Activated CD4-positive, alpha-beta T cell treated with anti-CD3 and anti-CD28 coated beads, Interleukin-2, amount 50 U/mL, for 16 hours (primary cell): ENCODE measurements at places on chromosomes 4 and X.

GRCh38 chr4:51918251-51918650, 75.3 kb downstream of the DCUN1D4 start:
- no peak for DNase-seq

- DNase-seq, result no peak
Measured at GRCh38 chr4:26525771-26526150, 35.5 kb upstream of the CCKAR start.

DNA sequence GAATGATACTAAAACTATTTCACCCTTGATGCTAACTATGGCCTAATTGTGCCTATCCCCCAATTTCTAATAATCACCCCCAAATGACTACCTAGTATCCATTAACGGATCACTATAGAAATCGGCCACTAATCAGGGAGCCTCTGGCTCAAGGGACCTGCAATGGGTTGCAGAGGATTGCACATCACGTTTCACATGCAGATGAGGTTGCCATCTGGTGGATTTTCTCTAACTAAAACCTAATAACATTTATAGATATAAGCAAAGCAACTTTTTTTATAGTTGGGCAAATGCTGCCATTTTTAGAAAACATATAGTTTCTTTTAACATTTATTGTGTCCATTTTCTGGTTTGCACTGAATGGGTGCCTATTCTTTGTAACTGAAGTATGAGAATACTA, 28.3 kb upstream of the ALG13 start:
- DNase-seq, result no peak

DNA sequence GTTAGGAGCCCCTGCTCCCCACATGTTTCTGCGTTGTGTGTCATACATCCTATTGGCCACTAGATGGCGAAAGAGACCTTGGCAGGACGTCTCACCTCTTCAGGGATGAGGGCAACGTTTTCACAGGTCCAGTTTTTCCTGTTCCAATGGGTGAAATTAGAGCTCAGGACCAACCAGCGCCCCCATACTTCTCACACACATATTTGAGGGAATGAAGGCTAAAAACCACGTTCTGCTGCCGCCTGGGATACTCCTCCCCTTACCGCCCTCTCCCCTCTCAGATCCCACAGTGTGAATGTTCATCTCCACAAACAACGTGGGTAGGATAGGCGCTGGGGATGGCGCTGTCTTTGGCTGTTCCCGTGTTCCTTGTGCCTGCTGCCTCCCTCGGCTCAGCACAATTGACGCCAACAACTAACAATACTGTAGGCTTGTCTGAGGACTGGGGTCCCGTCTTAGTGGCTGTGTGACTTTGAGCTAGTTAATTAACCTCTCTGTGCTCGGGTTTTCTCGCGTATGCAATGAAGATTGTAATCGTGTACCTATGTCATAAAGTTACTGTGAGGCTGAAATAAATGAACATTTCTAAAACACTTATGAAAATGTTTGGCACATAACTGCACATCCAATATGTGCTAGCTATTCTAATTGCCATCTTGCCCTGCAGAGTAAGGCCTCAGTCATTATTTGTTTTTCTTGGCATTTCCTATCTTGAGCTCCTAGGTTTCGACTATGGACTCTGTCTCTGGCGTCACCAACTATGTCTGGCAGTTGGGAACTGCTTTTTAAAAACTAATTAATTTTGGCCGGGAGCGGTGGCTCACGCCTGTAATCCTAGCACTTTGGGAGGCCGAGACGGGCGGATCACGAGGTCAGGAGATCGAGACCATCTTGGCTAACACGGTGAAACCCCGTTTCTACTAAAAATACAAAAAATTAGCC, 181.3 kb upstream of the STK26 start:
- peak; percentile 65 for DNase-seq

DNA sequence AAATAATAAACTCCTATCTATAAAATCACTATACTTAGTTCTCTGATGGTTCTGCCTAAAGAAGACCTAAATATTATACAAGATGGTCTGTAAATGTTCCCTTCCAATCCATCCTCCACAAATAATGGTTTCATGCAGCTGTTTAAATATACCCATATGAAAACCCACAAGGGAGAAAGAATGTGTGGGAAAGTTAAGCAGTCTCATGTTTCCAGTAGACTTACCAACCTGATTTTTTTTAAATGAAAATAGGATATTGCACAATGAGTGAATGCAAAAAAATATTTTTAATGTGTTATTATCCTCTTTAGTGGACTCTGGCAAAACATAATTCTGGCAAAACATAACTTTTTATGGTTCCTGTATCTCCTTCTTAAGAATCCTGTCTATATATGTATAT, 23.3 kb downstream of the CAMK2D start:
- DNase-seq, result no peak

GRCh38 chr4:183299464-183299863, 20.6 kb downstream of the CLDN22 start:
- DNase-seq, result no peak

DNA sequence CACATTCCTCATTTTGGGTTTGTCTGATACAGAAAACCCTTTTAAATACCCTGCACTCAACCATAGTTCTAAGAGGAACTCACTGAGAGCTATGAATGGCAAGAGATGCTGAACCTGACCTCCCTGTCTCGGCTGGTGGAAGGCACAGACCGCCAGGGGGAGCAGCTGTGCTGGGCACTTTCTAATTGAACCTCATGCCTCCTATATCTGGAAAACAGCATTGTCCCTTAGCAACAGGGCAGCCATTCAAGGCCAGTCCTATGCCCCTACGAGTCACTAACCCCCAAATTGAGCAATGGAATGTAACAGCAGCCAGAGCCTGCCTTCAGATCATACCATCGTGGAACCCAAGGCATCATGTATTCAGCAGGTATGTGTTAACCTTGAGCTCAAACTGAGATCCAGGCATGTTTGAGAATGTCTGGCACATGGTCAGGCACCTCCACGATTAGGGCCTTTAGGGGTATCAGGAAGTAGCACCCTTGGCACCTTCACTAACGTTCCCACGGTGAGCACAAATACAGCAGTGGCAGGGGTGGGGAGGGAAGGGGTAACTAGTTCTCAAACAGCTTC, 5.1 kb downstream of the USP27X start:
- DNase-seq, result peak; percentile 64

GRCh38 chr4:830601-831482, 4.9 kb upstream of the CPLX1 start:
- DNase-seq, result no peak

DNA sequence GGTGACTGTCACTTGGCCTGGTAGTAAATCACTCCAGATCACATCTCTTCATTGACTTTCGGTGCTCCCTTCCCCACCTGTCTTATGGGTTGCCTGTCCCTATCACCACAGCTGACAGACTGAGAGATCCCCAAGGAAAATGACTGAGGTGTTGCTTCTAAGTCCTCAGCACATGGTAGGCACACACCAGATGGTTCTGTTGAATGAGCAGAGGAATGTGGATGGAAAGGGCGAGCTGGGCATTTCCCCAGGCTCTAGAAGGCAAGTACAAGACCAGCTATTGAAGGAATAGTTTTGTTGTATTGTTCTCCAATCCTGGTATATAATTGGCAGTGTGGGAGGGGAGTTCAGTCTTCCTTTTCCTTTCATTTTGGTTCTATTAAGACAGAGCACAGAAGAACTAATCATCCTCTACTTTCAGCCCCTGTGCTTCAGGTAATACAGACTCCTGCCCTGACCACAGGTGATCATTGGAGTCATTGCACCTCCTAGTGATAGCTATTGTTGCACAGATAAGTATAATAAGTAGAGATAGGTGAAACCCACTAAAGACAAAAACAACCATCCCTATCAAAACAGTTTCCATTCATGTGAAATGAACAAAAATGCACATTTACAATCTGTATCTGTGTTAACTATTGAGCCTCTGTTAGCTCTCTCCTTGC, 158.6 kb downstream of the TRAM1L1 start:
- no peak for DNase-seq

- DNase-seq, result no peak
Measured at GRCh38 chr4:130511776-130512175, 1415.8 kb downstream of the C4orf33 start.

GRCh38 chrX:46298821-46299220, 246.4 kb downstream of the ZNF674 start:
- no peak for DNase-seq

- peak; percentile 96 for DNase-seq
Measured at GRCh38 chrX:53714580-53715345, 28.2 kb upstream of the HUWE1 start.

DNA sequence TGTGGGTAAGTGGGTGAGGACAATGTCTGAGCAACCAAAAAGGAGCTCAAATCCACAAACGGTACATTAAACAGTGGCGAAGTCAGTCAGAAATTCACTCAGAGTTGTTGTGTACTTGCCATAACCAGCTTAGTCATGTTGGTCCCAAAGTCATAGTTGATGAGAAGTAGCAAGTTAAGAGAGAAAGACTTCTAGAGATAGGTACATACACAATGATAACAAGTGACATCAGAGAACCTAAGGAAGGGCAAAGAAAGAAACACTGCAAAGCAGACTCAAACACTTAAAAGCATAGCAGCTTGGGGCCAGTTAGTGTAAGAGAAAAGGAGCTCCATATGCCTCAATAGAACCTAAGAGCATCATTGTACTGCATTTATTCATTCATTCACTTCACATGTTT, 30.2 kb downstream of the DYNLT3 start:
- no peak for DNase-seq

GRCh38 chr4:88028946-88029345, 21.5 kb downstream of the PKD2 start:
- DNase-seq, result no peak

- no peak for DNase-seq
Measured at GRCh38 chr4:15110120-15110571, 107.9 kb downstream of the CPEB2 start.

DNA sequence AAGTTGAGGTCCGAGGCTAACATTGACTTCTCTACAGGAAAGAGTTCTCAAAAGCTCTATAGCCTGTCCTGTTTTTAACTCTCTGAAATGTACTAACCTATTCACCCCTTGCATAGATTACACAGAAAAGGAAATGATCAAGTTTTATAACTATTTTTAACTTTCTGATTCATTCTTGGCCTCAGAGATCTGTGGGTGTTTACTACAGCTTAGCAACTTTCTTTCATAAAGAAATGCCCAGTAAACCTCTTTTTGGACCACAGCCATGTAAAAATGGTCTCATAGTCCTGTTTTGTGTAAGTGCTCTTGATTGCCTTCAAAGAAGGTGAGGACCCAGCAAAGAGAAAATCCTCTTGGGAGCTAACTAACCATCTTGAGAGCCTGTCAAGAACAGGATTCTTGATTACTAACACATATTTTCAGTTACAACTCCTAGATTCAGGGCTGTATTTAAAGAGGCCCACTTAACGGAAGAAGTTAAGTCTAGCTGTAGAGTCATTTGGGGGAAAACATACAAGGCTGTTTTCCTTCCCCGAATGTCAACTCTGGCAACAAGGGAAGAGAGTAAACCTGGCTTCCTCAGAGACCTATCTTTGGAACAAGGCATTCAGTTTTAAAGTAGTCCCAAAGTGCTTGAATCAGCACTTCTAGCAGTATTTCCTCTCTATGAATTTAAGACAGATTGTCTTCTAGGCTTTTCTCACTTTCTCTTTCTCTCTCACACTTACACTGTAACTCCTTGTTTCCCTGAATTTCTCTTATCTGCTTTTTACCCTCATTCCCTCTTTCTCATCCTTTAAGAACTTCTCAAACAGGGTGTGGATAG, 78.2 kb downstream of the IL21 start:
- DNase-seq, result peak; percentile 74
